Amniotic stem cell (primary cell): ENCODE measurements at places on chromosomes 3 and 15.

DNA sequence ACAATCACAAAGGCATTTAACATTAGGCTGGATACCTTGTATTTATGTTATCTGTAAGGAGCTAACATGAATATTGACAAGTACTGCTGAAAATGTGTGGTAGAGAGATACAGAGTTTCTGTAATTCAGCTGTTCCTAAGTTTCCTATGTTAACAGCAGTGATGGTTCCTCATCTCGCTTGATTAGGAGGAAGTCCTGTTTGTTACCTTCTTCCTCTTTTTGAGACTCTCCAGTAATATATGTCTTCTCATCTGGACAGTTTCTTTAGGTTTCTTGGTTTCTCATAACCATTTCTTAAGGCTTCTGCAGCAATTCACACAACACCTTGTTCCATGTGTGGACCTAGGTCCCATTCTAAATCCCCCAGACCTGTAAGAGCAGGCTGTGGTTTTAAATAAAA lies 11.4 kb upstream of the PEX5L start:
- no peak for DNase-seq

- DNase-seq, result no peak
These were observed 42.9 kb upstream of the ARPP21 start for GRCh38 chr3:35596335-35596995.

DNA sequence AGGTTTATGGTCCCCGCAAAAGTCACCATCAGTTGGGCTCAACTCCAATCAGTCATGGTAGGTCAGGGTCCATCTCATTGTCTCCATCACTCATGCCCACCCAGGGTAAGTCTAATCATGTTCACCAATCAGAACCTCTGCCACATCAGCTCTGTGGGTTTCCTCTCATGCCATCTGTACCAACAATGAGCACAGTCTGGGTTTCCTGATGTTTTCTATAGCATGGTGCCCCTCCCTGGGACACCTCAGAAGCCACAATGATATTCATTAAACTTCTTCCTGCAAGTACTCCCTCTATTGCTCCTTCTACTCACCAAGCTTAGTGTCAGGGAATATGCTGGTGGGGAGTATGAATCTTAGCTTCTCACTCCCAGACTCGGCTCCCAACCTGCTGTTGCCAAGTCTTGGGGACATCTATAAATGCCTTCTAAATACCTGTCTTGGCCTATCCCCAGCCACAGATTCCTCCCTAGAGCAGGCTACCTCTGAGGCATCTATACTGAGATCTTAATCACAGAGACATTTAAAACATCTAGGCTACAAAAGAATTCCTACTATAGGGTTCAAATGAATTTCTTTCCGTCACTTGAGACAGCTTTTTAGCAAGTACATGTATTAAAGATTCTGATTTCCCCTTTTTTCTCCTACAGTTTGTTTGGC lies 5.0 kb upstream of the CCR2 start:
- DNase-seq, result no peak

GRCh38 chr3:64327100-64327804 lies 102.0 kb upstream of the PRICKLE2 start:
- no peak for DNase-seq

DNA sequence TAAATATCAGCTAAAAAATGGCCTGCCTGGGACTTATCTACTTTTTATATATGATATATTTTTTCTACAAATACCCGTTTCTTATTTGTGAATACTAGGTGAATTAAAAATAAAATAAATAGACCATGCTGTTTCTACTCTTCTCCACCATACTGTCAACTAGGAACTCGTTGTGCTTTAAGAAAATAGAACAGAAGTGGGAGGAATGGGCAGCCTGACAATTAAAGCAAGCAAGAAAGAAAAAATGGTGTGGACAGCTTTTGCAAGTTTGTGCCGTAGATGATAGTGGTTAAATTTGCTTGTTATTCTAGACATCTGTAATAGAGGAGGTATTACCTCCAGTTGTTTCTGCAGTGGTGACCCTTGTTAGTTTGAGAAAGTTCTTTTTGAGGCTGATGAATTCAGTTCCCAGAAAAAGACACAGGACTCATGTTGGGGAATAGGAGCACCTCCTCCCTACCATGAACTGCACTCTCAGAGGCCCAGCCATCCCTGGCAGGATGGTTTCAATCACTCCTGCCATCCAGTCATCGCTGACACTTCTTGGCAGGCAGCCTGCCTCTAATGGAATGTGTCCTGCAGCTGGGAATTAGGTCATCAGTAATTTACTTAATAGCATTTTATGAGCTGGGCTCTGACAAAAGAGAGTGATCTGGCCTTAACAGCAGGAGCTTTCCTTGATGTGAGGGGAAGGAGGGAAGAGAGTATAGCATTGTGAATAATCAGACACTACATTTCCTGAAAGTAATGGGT lies 105.0 kb upstream of the GAP43 start:
- DNase-seq, result no peak

DNA sequence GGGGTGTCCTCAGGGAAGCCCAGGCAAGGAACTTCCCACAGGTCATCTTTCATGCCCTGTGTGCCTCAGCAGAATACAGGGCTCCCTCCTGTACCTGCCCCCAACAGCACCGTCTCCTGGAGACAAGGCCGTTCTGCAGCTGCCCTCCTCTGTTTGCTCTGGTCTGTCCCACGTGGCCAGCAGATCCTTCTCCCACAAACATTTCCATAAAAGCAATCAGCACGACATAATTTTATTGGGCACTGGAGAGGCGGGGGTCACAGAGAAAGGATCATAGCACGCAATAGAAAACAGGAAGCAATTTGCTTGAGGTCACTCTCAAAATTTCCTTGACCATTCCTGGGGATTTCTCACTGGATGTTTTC lies 29.4 kb downstream of the STARD5 start:
- no peak for DNase-seq

DNA sequence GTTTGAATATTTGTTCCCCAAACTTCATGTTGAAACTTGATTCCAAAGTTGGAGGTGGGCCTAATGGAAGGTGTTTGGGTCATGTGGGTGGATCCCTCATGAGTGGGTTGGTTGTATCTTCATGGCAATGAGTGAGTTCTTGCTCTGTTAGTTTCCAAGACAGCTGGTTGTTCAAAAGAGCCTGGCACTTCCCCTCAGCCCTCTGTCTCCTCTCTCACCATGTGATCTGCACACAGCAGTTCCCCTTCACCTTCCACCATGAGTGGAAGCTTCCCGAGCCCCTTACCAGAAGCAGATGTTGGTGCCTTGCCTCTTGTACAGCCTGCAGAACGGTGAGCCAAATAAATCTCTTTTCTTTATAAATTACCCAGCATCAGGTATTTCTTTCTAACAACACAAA lies 327.1 kb upstream of the SLCO3A1 start:
- no peak for DNase-seq

DNA sequence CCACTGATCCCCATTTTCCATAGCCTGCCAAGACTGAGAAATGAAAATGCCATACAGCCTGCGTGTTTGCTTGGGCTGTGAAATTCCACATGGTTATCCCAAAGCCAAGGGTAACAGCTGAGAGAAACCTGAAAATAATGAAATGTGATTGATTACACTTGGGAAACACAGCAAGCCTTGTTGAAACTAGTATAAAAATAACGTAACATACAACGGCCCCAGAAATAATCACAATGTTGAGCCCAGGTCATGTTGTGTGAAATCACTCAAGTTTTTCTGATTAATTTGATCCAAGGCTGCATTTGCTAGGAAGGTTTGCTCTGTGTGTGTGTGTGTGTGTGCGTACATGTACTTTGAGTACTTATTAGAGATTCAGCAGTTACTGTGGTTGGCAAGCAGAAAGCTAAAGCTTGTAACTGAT lies 269.0 kb downstream of the OXSM start:
- DNase-seq, result no peak

GRCh38 chr3:71629711-71630110 lies 46.2 kb upstream of the FOXP1 start:
- no peak for DNase-seq

DNA sequence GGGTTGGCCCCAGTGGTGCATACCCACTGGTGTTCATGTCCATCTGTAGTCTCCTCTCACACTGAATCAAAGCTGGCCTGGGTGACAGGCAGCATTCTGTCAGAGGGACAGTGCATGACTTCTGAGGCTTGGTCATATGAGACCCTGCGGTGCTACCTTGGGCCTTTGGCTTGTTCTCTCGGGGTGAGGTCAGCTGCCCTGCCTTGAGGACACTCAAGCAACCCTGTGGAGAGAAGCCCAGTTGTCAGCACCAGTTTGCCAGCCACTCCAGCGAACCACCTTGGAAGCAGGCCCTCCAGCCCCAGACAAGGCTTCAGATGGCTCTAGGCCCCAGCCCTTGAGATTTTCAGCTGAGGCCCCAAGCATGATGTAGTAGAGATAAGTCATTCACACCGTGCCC lies 16.9 kb upstream of the RAB7A start:
- DNase-seq, result no peak

DNA sequence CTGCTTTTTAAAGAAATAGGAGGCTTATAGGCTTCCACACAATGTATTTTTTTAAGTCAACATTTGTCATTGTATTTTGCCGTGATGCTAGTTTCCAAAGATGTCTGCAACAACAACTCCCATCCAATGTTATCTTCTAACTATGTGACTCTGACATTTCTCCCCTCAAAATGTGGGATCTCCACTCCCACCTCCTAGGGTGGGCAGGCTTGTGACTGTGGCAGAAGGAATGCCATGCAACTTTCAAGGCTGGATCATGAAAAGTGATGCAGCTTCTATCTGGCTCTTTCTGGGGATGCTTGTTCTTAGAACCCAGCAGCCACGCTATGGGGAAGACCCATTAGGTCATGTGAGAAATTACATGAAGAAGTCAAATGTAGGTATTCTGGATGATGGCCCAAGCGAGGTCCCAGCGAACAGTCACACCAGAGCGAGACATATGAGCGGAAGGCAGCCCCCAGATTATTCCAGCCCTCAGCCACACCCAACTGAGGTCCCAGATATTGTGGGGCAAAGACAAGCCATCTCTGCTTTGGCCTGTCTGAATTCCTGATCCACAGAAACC lies 124.3 kb downstream of the BDH1 start:
- DNase-seq, result no peak

DNA sequence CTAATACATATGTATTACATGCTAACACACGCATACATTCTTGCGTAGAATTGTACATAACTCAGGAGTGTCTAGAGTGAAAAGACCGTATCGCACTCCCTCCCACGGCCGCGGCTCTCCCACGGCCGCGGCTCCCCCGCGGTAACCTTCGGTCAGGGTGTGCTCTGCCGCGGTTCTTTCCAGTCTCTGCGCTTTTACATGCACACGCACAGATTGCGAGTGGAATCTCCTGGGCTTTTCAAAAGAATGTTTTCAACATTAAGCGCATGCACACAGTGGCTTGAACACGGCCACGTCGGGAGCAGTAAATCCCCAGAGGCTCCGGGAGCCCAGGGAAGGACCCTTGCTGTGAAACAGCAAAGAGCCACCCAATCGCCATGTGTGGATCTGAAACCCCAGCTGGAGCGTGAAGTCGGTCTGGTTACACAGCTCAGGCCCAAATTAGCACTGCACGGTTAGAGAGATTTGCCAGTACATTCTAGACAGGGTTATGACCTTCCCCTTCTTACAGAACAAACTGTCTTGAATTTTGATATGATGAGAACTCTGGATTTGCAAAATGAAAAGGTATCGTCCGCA lies 805 bp upstream of the RGMA start:
- DNase-seq, result no peak

DNA sequence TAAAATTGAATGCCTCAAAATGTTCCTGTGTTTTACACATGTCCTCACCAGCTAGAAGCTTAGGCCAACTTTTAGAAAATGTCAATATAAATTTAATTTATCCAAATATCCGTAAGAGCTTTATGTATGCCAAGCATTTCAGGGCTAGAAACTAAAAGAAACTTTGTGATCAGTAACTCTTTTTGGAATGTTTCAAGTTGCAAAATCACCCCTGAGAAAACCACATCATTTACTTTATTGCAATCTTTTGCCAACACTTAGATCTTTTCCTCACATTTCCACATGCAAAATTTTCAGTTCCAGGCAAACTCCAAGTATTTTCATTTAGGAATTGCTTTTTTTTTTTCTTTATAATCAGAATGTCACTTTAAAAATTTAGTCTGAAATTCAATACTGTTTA lies 20.1 kb upstream of the IGF1R start:
- DNase-seq, result no peak

GRCh38 chr15:48974882-48975281 lies 11.2 kb upstream of the SHC4 start:
- DNase-seq, result no peak

- DNase-seq, result peak; percentile 32
These were observed 29.8 kb downstream of the SLC6A6 start for GRCh38 chr3:14431917-14432834.

GRCh38 chr3:102084704-102085103 lies 235.4 kb downstream of the NFKBIZ start:
- DNase-seq, result no peak

GRCh38 chr3:160125258-160125657 lies 100.0 kb upstream of the C3orf80 start:
- DNase-seq, result no peak

DNA sequence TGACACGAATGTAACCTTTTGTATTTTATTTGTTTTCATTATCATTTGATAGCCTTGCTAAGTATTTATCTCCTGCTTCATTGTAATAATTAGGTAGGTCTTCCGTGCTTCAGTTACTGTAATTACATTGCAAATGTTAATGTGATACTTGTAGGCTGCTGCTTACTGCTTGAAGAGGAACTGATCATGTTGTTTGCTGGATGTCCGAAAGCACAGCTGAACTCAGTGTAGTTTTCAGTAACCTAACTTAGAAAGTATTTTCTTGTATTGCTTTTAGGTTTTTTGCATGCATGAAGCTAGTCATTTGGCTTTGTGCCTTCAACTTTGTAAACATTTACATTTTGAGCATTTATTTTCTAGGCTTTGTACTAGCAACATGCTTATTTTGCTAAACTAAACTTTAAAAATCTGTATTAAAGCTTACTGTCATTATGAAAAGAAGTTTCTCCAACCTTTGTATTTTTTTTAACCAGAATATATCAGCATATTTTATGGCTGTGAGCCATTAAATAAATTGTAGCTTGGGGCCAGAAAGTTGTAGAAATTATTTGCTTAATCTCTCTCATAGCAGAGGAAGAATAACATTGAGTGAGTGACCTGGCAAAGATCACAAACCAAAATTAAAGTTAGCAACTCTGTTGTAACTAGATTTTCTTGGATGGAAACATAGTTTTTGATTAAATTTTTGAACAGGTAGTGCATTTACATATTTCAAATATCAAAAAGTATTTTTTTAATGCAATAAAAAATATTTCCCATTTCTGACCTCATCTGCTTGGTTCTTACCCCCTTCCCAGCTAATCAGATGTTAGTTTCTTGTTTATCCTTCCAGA lies 30.7 kb downstream of the SACM1L start:
- DNase-seq, result no peak

- DNase-seq, result no peak
These were observed 47.2 kb upstream of the PXYLP1 start for GRCh38 chr3:141184430-141184829.
